GM18507 (cell line): ENCODE measurements at places on chromosomes 2 and 18.

GRCh38 chr2:211367711-211368110, 811.3 kb downstream of the CPS1 start:
- no peak for DNase-seq

DNA sequence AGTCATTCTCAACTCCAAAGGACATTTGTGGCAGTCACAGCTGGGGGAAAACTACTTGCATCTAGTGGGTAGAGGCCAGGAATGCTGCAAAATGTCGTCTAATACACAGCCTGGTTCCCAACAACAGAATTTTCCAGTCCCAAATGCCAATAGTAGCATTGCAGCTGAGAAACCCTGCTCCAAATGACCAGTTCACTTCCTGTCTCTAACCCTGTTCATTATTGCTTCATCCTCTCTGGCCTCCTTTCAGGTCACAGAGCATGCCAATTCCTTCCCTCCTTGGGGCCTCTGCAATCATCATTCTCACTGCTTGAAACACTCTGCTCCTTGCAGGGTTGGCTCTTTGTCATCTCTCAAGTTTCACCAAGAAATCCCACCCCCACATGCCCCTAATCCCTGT, 139.1 kb downstream of the IRS1 start:
- DNase-seq = no peak

DNA sequence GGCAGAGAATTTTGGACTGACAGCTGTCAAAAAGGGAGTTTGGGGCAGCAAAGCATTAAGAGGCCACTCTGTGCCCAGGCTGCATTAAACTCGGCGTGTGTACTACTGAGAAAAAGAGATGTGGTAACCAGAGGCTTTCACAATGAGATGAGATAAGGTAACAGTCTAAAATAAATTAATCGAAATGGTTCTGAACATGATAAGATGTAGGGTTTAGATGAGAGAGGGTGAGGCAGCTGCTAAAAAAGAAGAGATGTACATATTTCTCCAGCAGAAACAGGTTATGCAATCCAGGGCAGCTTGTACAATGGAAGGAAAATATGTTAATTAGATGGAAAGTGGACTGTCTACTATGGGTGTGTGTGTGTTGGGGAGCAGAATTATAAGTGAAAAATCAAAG, 39.2 kb upstream of the ACTR3 start:
- no peak for DNase-seq

GRCh38 chr2:27966466-27966865, 75.9 kb downstream of the BABAM2 start:
- no peak for DNase-seq

DNA sequence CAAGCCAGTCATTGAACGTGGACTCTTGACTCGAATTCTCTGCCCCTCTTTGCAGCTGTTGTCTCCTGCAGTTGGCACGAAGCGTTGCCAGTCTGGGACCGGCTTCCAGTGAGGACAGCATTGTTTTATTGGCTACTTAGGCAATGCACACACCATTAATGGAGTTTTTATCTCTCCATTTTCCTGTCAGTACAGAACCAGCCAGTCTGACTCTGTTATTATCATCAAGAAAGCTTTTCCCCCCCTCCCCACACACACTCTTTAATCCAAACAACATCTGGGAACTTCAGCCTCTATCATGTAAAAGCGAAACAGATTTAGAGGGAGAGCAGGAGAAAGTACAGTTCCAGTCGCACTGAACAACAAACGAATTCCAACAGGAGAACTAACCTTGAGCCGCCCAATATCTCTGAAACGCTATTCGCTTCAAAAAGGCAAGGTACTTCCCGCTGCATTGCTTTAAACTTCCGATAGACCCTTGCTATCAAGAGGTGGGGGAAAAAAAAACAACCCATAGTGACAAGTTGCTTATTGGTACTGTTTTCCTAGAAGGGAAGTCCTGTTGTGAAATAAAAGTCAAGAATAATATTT, 38.2 kb downstream of the ACVR1 start:
- DNase-seq = no peak

DNA sequence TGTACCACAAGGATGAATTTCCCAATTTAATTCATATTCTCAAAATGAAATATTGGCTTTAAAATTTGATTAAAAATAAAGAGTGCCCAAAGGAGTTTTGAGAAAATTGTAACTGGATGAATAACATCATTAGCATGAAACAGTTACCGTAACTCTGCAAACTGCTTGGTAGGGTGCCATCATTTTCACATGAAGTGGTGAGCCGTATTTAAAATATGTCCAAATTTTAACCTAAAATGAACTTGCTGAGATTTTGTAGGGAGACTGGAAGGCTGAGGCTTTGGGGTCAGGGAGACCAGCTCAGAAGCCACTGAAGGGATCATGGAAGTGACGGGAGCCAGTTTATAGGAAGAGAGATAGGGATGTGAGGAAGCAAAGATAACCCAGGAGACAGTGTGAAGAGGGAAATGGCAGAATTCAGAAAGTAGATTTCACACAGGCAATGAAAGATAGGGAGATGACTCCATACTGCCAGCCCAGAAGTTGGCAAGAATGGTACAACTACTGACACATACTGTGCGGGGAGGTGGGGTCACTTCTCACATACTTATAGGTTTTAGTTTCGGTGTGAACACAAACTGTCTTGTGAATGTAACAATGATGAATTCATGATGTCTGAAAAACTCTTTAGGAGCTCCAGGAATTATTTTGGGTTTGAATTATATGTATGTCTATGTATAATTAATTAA, 53.8 kb downstream of the EFEMP1 start:
- DNase-seq = no peak

GRCh38 chr2:26772064-26773001, 8.2 kb downstream of the SLC35F6 start:
- no peak for DNase-seq

GRCh38 chr2:51995293-51995692, 963.4 kb upstream of the NRXN1 start:
- DNase-seq = no peak

GRCh38 chr2:38581193-38582147, 21.3 kb downstream of the HNRNPLL start:
- DNase-seq = no peak

DNA sequence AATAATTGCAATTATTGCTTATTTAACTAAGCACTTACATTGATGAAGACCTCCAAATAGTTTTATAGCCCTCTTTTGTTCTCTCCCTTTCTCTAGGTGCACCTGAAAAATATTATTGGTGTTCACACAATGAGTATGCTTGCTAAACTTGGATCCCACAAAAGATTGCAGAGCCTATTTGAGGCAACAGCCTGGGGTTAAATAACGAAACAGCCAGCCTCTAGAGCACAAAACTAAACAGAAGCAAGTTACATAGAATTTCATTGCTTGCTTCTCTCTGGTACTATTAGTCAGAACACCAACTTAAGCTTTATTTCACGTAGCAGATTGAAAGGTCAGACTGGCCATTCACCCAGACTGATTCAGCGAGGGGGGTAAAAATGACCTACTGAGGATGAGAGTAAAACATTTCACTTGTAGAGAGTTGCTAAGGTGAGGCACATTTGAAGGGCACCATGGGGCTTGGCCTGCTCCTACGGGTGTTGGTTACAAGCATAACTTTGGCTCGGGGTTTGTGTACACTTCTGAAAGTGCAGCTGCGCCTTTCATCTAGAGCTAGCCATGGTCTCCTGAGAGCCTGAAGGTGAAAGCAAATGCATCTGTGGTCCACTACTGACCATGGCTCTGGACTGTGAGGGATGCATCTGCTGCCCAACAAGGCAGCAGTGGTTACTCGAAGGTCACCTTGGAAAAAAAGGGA, 225.1 kb upstream of the LRRTM1 start:
- DNase-seq = no peak

DNA sequence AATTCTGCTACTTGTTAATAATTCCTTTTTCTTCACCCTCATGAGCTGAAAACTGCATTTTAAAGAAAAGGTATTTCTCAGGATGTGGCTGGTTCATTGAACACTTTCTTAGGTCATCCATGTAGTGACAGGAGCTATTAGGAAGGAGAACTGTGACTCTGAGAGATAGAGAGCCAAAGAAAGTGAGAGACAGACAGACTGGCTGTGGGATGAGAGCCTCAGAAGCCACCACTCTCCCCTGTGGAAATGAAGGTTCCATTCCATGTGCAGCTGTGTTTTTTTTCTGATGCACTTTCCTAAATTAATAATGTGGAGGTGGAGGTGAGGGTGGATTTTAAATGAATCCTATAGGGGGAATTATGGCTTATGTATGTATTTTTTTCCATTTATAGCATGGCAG, 113.3 kb downstream of the FAM210A start:
- DNase-seq = no peak

GRCh38 chr2:233689501-233689900, 3.2 kb upstream of the UGT1A6 start:
- DNase-seq = no peak

DNA sequence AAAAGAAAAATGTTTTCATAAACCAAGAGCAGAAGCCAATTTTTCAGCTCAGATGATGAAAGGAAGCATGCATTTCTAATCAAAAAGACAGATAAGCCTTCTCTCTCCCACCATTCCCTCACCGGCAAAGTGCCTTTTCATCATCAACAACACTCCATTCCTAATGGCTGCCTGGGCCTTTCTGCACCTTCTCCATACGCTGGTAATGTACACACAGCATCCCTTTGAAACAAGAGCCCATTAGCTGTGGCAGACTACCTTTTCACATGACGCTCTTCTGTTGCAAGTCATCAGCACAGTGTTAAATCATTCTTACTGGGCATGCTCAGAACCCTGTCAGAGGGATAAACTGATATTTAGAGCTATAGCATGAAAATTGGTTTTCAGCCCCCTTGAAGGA, 408.9 kb downstream of the MEIS1 start:
- no peak for DNase-seq

GRCh38 chr2:239879423-239880084, 145.6 kb downstream of the NDUFA10 start:
- DNase-seq = no peak

DNA sequence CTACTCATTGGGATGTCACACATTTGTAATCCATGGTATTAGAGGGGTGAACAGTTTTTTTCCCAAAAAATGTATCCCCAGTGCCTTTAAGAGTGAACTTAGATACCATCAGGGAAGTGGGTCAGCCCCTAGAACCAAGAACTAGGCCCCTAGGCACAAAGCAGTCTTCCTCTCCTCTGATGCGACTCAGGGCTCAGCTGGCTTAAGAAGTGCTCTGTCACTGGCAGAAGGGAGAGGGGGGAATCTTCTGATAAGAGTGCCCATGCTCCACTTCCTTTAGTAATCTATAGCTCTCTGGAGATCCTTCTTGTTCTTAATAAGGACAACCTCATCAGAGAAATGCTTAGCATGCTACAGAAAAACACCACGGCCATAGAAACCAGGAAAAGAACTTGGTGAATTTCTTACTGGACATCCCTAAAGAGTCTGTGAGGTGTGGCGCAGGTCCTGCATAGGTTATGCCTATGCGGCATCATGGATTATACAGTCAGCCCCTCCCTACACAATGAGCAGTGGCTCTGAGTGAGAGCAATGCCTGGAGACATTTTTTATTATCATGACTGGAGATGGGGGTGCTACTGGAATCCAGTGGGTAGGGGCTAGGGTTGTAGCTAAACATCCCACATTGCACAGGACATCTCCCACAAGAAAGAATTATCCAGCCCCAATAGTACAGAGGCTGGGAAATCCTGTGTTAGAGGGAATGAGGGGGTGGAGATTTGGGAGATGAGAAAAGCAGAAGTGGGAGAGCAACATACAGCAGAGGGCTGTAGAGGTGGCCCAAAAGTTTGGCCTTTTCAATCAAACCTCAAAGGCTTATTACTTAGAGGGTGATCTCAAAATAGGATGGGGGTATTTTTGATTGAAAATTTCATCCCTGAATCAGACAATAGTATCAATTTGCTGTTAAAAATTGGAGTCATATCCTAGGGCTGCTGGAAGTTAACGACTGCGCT, 21.7 kb upstream of the ZNF385B start:
- no peak for DNase-seq

DNA sequence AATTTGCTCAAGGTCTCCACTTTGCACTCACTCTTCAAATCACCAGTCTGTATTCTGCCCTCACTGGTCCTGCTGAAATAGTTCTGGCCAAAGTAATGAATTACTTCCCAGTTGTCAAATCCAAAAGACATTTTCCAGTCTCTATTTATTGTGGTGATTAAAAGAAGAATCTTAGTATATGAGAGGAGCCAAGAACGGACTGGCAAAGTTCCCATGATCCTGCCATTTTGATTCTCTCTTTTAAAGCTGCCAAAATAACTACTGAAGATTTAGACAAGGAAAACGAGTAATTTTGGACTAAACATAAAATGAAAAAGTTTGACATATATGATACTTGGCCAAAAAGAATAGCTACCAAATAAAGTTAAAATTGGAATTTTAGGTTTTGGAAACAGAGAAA, 12.0 kb downstream of the THSD7B start:
- no peak for DNase-seq

- peak; percentile 18 for DNase-seq
Observed at GRCh38 chr18:49898421-49898820, 85.1 kb upstream of the ACAA2 start.

GRCh38 chr18:24868311-24868710, 407.9 kb downstream of the HRH4 start:
- DNase-seq = no peak

DNA sequence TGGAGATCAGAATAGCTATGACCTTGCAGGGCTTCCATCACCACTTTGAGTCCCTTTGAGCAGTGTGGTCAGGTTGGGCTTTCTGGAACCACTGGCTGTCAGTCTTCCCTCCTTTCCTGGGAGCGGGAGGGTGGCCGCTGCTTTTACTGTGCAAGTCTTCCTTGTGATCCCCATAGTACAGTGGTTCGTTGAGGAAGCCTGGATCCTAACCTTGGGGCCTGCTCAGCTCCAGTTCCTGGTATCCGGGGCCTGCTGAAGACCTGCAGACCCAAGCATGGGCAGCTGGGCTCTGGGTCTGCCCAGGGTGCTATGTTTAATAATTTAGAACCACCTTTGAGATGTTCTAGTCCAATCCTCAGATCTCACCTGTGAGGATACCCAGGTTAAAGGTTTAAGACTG, 104.2 kb downstream of the CLIP4 start:
- no peak for DNase-seq
